ENCODE measurements at places on chromosomes 3 and 15.

GRCh38 chr15:89091627-89092220 is 3.5 kb downstream of the ABHD2 start:
- no peak for DNase-seq

GRCh38 chr3:64417816-64418215 is 192.6 kb upstream of the PRICKLE2 start:
- no peak for DNase-seq

DNA sequence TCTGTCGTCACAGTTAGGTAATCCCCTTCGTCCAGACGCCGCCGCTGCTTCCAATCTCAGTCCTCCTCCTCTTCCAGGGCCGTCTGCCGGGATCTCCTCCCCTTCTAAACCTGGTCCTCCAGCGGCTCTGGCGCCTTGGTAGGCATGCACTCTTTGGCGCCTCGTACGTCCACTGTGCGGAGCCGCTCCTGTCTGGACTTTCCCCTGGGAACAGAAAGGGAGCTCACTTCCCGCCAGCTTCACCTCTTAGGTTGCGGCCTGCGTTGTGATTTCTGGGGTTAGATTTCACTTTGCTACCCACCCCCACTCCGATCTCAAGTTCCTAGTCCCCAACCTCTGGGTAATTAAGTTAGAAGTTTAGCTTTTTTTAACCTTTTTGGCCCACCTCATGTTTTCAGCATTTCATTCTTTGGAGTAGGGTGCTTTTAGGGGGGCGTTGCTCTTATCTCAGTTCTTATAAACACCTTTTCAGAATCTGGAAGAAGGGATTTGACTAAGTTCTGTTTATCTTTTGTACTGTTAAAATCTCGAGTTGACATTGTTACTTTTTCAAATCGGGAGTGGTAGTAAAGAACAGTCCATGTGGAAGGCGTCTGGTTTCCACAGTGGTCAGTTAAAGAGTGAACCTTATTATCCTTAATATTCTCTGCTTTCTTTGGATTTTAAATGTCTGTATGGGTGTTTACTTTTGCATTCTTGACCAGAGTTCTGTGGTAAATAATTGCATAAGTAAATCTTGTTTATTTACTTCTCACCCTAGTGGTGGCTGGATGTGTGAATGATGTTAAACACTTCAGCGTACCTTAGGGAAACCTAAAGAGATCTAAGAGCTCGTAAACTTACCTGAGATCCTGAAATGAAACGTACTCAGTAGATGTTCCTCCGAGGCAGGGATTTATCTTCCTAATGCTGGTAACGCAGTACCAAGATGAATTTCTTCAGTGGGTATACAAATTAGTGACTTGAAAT is 611 bp downstream of the CTDSPL2 start:
- no peak for DNase-seq

GRCh38 chr3:34675383-34676120 is 877.1 kb downstream of the PDCD6IP start:
- DNase-seq, result no peak

GRCh38 chr3:159005137-159005536 is 203.3 kb downstream of the MFSD1 start:
- no peak for DNase-seq

DNA sequence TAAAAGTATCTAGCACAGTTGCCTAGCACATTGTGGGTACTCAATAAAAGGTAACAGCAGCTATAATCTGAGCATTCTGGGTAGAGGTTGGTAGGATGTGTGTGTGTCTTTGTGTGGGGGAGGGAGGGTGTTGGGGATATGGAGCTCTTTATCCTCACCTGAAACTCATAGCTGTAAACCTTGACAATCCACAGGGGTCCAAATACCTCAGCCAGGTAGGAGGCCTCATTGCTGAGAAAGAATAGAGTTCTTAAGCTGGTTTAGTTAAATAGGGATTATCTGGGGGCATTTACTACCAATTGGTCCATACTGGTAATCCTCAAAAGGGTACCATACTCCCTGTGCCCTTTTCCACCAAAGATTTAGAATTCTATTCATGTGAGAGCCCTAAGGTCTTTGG is 3.9 kb downstream of the SERF2 start:
- DNase-seq, result no peak

GRCh38 chr15:67091071-67091979 is 25.9 kb downstream of the SMAD3 start:
- no peak for DNase-seq

DNA sequence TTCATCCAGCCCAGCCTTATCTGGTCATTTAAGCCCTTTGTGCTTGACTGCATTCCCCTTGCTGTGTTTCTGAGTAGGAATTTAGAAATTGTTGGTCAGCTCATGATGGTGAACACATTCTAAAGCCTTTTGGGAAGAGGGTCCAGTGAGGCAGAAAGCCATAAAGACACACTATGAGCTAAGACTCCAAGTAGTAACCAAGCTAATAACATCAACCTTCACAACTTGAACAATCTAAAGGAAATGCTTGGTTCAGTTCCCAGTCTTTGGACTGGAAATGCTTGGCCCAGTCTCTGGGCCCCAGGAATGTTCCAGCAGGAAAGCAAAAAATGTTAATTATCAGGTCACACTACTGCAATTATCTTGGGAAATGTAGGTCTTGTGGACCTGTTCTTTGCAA is 7.7 kb downstream of the PLSCR1 start:
- no peak for DNase-seq

DNA sequence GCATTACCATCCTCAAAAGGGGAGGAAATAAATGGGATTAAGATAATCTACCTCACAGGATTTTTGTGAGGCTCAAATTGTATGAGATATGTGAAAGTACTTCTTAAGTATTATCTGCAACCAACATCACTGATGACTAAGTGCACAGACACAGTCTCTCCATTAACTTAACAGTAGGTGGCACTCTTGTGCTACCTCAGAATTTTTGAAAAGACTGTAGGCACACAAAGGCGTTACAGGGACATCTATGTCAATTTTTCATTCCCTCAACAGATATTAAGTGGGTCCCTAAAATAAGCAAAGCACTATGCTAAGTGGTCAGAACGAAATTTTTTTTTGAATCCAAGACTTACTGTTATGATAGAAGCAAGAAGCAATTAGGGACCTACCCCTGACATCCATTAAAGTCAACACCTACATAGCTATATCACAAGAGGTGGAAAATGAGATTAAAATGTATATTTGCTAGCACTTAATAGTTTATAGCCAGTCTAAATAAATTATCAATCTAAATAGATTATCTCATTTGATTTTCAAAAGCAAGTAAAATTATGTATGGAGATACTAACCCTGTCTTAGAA is 52.9 kb downstream of the RYK start:
- DNase-seq, result peak; percentile 40

DNA sequence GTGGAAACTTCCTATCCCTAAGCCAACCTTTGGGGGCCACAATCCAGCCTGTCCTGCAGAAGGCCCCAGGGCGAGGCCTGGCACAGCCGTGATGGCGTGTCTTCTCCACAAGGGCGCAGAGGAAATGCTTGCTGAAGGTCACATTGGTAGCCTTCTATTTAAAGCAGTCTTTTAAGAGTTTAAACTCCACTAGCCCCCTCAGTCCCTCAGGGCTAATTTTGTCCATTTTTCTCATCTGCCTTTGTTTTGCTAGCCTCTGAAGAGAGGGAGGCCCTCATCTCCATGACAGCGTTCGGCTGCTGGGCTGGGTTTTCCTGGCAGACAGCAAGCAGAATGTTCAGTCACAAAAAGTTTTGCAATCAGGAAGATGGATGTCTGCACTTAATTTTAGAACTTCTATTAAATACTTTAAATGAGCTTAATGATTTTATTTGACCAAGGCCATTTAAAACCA is 40.8 kb downstream of the RARB start:
- DNase-seq, result no peak

GRCh38 chr3:110576960-110577359 is 494.7 kb upstream of the NECTIN3 start:
- no peak for DNase-seq

GRCh38 chr3:13394363-13394762 is 25.8 kb downstream of the NUP210 start:
- DNase-seq, result no peak

DNA sequence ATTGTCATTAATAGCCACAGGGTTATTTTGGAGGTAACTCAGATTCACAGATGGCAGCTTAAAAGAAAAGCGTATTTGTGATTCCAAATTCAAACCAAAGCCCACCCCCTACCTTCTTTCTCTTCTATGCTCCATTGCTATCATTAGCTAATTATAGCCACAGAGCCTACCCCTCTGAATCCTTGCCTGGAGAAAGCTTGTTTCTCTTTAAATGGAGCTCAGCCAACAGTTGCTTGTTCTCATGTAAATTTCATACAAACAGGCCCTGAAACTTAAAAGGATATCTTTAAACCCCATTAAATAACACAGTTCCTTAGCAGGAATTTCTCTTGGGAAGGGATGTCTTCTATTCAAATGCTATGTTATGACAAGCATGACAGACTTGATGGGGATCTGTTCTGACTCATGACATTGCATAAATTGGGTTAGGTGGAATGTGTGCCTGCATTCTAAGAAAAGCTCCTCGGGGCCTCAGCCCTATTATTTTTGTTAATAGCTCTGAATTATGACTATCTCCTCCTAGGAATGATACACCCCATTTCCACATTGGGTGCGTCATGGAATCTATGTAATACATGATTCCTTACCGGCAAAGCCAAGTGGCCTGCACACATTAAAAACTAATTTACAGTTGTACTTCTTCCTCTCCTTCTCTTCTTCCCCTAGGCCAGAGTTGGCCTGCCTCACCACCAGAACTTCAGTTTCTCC is 265.8 kb downstream of the TAFA4 start:
- no peak for DNase-seq

GRCh38 chr3:170997961-170998913 is 28.3 kb downstream of the SLC2A2 start:
- DNase-seq, result no peak

DNA sequence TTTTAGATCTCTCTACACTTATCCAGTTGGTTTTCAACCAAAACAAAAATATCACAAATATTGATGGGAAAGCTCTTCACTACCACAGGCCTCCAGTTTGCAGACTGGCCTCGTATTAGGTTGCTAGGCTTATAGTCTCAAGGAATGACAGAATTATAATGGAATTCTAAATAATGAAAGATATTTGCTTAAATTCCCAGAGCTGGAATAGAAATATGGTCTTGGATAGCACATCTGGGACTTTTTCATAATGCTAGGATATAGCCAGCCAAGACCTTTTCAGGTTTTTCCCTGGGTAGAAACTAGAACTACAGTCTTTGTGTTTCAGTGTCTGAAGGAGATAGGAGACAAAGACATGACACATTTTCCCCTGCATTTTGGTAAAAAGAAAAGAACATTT is 121.9 kb upstream of the STAC start:
- no peak for DNase-seq
